MCF 10A (cell line): ENCODE measurements at places on chromosomes 1 and 21. TPM values are rescaled to one million over a fixed set of nuclear protein-coding genes. Genes with fewer than 3 reads are reported as not detected.
A peak's percentile ranks its signal among the peaks of the same experiment; 100 is the strongest.

DNA sequence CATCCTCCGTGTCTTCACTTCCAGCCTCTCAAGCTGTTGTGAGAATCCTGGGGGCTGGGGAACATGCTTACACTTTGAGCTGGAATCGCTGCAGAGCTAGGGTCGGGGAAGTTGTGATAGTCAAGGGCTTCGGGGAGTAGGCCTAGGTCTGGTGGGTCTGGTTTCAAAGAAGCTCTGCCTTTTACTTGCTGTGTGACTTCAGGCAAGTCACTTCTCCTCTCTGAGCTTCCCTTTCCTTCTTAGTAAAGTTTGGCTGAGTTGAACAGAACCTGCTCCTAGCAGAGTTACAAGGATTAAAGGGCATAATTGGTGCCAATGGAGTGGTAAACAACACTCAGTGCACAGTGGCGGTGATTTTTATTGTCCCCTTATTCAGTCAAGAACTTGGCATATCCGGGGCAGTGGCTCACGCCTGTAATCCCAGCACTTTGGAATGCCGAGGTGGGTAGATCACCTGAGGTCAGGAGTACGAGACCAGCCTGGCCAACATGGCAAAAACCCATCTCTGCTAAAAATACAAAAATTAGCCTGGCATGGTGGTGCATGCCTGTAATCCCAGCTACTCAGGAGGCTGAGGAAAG lies 25.7 kb downstream of the ARHGEF19 start:
- no peak for DNase-seq

GRCh38 chr1:157105988-157106812 lies 6.6 kb upstream of the ETV3L start:
- DNase-seq = peak; percentile 38

Gene EPHB2
- 0.22 and 0.79 TPM in 2 replicates for total RNA-seq

Gene RNF186
- not detected in 2 replicates for total RNA-seq

DNA sequence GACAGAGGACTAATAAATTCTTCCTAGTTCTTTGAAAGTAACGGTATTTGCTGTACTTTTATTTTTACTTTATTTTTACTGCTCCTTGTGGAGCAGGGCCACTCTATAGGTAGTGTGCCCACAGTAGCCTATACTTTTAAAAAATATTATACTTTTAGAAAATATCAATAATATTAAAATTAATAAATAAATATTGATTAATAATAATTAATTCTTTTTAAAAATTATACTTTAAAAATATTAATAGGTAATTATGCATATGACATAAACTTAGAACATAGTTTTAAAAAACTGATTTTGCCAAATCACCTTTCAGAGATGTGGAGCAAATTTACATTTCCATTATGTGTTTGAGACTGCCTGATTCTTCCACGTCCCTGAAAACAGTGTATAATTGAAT lies 30.8 kb downstream of the ZBED6 start:
- DNase-seq = no peak

DNA sequence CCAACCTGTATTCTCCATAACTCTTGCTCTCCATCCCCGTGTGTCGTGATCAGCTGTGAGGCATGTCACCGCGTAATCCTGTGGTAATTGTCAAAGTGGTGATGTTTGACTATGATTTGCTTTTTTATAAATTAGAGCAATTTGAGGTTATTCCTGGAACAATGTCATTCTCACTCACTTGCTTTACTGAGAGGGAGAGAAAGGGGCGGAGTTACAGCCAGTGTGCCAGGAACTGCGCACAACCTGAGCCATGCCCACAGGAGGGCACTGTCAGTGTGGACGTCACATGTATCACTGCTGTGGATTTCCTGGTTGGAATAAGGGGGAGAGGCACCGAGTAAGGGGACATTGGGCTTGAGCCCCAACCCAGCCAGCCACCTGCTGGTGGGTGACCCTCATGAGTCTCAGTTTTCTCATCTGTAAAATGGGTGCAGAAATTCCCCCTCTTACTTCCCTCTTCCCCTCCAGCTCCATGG lies 6.9 kb downstream of the ADGRB2 start:
- DNase-seq = no peak
